ENCODE measurements at places on chromosomes 1 and 21. TPM values are rescaled to one million over a fixed set of nuclear protein-coding genes. Genes with fewer than 3 reads are reported as not detected.

LPAR3 gene
- total RNA-seq: not detected

LCE1C gene
- not detected for total RNA-seq

PLD5 gene
- not detected for total RNA-seq

SELE gene
- 5.0 TPM for total RNA-seq

WLS gene
- 47.9 TPM for total RNA-seq

- DNase-seq: no peak
Observed at GRCh38 chr1:61962631-61963030, 220.4 kb downstream of the PATJ start.

DNA sequence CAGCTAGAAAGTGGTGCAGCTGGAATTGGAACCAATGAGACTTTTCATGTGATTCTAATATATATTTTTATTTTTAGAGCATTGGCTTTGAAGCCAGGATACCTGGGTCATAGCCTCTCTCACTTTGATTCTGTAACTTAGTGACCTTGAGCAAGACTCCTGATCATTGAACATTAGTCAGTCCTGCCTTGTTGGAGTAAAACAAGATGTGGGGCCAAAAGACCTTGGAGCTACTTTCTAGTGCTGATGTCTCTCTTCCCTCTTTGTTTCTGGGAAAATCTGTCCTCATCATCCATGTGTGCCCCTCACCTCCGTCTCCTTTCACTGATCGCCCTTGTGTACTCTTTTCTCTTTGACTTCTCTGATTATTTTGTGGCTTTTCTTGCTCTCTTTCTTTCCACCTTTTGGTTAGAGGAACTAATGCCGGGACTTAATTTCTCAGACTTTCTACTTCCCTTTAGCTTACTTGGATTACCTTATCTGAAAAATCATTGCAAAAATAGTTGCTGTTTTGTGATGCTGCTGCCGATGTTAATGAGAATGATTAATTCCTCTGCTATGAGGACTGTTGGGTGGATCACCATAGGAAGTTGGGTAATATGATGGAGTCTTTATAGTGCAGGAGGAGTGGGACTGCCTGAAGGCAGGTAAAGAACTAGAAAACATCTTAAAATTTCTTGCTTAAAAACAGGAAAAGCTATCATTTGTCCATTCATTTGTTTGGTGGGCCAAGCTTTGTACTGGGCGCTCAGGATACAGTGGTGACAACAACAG lies 72.0 kb downstream of the NOS1AP start:
- no peak for DNase-seq

DNA sequence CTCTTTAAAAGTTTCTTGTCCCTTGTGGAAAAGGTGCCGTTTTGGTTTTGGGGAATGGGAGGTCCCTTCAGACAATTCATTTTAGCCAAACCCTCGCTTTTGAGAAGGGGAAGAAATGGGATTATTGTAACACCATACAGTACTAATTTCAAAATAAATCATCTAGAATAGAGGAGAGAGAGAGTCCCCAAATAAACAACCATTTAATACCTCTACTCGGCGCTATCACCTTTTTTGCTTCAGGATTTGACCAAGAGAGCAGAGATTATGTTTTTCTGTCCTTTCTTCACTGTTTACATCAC lies 770 bp upstream of the RC3H1 start:
- no peak for DNase-seq

DNA sequence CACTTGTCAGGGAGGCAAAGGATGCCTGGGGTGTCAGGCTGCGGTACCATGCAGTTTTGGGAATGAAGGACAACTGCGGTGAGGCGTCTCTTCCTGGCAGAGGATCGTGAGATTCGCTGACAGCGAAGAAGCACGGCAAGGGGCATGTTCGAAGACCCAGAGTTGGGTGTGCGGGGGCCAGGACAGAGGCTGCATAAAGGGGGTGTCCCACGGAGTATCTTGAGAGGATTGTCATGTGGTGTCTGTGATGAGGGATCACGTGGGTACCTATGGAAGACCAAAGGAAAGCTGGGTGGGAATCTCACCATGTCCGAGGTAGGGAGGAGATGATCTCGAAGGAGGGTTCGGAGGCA lies 372 bp downstream of the SLC25A44 start:
- peak; percentile 42 for DNase-seq

DNA sequence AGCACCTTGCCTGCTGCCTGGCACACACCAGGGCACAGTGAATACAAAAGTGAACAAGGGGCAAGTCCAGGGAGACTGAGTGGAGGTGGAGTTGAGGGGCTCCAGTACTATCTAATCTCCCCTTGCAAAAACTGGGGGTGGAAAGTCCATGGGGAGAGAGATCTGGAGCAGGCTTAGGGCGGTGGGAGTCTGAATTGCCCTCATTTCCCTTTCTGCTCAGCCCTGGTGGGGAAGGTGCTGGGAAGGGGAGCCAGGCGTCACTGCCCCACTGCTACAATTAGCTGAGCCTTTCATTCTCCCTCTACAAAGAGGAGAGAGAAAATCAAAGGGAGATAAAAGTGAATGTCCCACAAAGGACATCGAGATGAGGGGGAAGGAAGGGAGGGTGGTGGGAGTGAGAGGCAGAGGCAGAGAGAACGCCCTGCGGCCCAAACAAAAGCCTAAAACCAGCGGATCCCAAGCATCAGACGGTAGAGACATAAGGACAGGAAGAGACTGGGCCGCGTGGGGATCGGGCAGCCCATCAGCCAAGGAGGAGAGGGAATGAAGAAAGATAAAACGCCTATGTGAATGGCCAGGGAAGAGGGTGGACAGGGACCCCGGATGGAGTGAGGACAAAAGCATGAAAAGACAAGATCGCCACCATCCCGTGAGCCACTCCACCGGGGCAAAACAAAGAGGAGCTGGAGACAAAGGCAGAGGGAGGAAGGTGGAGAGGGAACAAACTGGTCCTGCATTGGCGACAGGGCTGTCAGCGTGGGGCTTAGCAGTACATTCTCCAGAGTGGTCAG lies 46.8 kb upstream of the SOX13 start:
- DNase-seq: no peak
